Renal cortical epithelial cell (primary cell): ENCODE measurements at places on chromosomes 2 and 18.

GRCh38 chr18:13406736-13407135 lies 188.2 kb downstream of the LDLRAD4 start:
- DNase-seq, result no peak

DNA sequence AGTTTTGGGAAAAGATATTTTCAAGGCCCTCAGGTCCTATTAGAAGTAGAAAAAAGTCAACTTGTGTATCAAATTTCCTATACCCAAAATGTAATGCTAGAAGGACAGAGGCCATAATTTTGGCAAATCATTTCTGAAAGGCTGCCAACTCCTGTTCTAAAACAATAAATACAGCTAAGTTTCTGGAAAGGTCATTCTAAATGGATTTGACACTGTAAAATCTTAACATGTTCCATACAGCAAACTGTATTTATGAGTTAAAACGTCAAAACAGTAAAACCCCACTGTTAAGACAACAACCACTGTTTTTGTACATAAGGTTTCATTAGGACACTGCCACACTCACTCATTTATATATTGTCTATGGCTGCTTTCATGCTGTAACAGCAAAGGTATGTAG lies 9.7 kb downstream of the FAM98A start:
- DNase-seq, result no peak

GRCh38 chr18:58692422-58693185 lies 21.3 kb downstream of the MALT1 start:
- no peak for DNase-seq

DNA sequence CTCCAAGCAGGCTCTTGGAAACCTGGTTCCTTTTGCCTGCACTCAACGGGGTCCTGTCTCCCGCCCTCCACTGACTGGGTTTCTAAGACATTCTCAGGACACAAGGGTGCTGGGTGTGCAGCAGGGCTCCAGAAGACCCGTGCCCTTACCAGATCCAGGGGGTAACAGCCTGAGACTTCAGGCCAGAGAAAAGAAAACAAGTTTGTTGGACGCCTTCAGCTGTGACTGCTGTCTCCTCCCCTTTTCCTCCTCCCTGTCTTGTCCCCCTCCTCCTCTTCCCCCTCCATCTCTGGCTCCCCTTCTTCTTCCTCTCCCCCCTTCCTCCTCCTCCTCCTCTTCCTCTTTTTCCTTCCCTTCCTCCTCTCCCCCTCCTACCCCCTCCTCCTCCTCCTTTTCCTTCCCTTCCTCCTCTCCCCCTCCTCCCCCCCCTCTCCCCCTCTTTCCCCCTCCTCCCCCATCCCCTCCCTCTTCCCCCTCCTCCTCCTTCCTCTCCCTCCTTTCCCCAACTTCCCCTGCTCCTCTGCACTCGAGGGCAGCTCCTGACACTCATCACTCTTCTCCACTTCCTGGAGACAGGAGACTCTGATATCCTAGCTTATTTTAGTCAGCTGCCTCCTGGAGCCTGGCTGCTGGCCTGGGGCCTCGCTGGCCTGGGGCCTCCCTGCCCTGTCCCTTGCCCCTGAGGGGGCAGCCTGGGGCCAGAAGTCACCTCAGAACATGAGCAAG lies 12.4 kb downstream of the ADRA2B start:
- no peak for DNase-seq

GRCh38 chr2:62573137-62573731 lies 67.2 kb upstream of the TMEM17 start:
- no peak for DNase-seq

DNA sequence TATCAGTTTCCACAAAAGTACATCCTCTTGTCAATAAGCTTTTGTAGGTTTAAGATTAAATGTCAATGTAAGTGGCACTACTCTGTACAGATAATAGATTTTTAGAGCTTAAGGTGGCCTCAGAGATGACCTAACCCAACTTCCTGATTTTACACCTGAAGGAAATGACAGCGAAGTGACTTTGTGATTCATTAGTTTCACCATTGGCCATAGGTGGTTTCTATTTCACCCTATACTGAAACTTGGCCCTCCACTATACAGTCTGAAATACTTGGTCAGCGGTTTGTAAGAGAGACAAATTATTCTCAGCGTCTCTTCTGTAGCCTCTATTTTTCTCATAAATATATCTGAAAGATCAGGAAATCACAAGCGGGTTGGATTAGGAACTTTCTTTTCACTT lies 330.4 kb upstream of the FAM98A start:
- DNase-seq, result no peak

- no peak for DNase-seq
Measured at GRCh38 chr18:55539240-55539639, 48.8 kb downstream of the TCF4 start.

GRCh38 chr18:39604836-39605235 lies 2039.2 kb upstream of the CELF4 start:
- DNase-seq, result peak; percentile 54
